ENCODE measurements at places on chromosomes 4 and X.

GRCh38 chrX:45765767-45766166 is 565.1 kb upstream of the DIPK2B start:
- no peak for DNase-seq

GRCh38 chrX:124242131-124242530 is 90.3 kb upstream of the TEX13D start:
- no peak for DNase-seq

DNA sequence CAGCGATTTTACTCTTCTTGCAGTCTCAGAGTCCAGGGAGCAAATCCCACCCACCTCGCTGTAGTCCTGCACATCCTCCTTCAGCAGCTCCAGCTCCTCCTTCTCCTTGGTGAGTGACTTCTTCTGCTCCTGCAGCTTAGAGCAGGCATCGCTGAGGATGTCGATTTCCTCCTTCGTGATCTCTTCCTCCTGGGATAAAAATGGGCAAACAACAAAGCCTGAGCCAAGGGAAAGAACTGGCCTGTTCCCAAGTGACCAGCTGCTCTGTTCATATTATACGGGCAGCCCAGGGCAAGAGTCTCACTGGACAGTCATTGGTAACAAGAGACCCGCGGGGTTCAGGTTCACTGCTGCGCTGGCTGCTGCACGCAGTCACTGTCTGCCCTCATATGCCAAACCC is 26.2 kb downstream of the FGFR3 start:
- no peak for DNase-seq

- no peak for DNase-seq
These were observed 18.0 kb downstream of the HERC6 start for GRCh38 chr4:88396681-88397080.

GRCh38 chrX:13570261-13570605 is 832 bp downstream of the EGFL6 start:
- no peak for DNase-seq

DNA sequence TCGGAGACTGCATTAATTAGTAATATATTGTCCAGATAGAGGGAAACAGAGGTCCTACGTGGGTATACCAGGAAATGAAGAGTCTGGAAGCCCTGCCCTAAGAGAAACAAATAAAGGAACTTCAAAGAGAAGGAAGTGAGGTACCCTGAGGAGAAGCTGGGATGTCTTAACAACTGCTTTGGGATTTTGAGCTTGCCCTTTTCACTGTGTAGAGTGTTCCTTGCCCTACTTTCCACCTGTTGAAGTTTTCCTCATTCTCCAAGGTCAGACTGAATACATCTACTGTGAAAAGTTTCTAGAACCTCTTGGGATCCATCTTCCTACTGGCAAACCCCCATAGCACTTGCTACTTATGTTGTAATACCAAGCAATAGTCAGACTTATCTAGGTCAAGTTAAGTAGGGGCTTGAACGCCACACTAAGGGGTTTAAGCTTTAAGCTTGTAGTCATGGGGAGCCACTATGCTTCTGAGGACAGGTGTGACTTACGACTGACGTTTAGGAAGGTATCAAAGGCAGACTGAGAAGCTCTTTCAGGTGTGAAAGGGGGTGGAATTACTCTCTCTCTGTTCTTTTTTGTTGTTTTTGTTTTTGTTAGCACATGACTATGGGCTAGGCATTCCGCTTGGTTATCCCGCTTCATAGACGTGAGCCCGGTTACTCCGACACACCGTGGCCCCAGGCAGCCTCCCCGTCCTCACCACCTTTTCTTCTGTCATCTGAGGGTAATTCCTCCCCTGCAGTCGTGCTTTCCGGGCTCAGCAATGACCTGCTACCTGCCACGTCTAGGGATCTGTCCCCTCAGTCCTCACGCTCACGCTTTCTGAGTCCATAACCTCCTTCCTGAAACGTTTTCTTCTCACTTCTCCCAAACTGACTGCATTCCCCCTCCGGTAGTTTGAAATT is 959 bp upstream of the REST start:
- DNase-seq = no peak

DNA sequence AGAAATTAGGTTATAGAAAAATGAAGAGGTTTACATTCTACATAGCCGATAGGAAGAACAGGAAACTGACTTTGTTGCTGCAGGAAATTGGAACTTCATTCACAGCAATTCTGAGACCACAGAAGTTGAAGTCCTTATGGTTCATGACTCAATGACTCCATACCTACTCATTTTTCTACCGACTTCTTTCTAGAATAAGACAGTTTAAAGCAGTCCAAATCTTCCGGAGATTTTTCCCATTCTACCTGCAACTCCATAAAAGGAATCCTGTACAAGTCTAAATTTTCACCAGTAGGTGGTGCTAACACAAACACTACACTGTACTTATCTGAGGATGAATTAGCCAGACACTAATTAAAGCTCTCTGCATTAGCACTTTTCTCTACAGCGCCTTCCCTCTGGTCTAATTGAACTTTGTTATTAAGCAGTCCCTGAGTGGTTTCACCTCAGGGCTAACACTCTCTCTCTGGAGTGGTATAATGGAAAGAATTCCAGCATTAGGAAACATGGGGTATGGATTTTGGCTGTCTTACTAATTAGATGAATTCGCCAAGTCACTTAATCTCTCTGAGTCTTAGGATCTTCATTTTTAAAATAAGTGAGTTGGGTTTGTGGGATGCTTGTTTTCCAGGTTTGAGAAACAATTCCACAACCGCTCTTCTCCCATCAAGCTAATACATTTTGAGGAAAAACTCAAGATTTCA is 167.9 kb downstream of the SMIM20 start:
- no peak for DNase-seq

GRCh38 chrX:17520016-17520615 is 145.1 kb downstream of the NHS start:
- no peak for DNase-seq

- DNase-seq = no peak
These were observed 9.3 kb upstream of the GRPR start for GRCh38 chrX:16113978-16114565.

DNA sequence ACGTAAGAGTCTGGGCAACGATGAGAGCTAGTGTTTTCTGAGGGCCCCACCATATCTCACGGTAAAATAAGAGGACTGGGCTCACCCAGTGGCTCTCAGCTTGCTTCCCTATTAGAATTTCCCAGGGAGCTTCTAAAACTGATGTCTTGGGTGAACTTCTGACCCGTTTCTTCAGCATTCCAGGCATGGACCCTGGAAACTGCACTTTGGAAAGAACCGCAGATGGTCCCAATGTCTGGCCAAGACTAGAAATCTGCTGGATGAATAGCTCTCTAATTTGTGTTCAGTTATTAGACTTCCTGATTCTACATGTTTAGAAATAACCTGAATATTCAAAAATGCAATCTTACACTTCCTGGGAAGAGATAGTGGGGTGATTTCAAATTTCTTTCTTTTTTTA is 127.8 kb downstream of the ANOS1 start:
- no peak for DNase-seq

- no peak for DNase-seq
These were observed 52.7 kb downstream of the COX7B2 start for GRCh38 chr4:46856333-46856732.

DNA sequence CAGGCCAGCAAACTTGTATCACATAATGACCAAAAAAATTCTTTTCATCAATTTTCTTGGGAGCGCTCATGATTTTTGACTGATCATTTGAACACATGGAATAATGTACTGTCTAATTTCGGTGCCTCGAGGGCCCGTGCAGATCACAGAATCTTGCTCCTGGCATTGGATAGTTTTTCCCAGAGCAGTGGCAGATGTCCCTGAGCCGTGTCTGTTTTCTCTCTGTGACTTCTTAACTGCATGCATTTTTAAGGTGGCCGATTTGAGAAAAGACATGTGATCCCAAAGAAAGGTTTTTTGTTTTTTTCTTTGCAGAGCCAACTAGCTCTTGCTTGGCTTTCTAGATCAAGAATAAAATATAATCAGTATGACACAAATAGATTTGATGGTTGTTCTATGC is 19.7 kb downstream of the GPRIN3 start:
- no peak for DNase-seq

DNA sequence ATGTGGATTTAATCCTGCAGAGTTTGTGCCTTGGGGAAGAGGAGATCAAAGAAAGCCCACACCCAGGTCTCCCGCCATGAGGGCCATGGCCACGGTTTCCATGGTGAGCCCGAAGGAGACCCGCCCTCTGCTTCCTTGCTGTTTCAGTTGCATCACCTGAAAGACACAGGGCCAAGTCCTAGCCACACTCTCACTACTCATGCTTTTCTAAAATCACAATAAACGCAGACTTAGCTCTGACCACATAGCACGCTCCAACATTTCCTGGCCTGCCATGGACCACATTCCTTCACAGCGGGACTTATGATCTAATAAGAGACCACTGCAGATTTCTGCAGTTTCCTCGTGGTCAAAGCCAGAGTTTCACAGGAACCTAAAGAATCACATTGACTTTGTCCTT is 426.0 kb upstream of the NR3C2 start:
- no peak for DNase-seq

- no peak for DNase-seq
These were observed 147.2 kb downstream of the RPA4 start for GRCh38 chrX:97030947-97031346.

DNA sequence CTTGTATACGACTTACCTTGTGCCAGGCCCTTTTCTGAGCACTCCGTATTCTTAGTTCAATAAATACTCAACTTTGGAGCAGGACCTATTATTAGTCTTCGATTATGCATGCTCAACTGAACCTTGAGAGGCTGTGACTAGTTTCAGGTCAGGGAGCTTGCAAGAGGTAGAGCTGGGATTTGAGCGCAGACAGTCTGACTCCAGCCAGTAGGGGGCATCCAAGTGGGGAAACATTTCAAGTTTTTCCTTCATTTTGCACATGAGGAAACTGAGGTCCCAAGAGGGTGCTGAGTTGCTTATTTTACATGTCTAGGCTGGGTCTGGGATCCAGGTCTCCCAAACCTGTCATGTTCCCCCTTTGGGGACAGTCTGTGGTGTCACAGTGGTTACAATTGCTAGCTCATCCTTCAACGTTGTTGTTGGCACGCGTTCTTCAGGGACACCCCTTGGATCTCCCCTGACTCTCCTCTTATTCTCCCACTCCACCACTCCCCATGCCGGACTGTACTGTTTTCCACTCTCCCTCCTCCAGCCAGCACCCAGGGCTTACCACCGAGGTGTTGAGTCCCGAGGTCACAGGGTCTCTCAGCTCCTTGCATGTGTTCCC is 6.7 kb upstream of the PRICKLE3 start:
- DNase-seq = no peak

GRCh38 chr4:125369098-125369497 is 54.3 kb downstream of the FAT4 start:
- no peak for DNase-seq

GRCh38 chrX:21632027-21632426 is 26.1 kb downstream of the KLHL34 start:
- DNase-seq = no peak

DNA sequence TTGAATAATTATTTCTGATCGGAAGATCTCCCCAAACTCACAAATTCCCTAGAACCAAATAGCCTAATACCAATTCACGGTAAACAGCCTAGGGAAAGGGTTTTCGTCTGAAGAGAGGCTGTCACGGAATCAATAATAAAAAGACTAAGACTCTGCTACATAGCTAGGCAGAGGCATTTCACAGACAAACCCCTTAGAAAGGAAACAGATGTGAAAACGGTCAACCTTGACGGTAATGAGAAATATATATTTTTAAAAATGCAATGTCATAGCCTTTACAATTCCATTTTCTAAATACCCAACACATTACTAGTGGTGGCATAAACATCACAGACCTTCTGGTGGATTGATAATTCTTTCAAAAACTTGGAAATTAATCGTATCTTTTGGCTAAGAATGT is 28.4 kb downstream of the PROM1 start:
- no peak for DNase-seq

GRCh38 chr4:185332575-185333464 is 62.9 kb downstream of the LRP2BP start:
- DNase-seq = no peak

GRCh38 chrX:139077281-139078250 is 366.0 kb upstream of the FGF13 start:
- DNase-seq = no peak

DNA sequence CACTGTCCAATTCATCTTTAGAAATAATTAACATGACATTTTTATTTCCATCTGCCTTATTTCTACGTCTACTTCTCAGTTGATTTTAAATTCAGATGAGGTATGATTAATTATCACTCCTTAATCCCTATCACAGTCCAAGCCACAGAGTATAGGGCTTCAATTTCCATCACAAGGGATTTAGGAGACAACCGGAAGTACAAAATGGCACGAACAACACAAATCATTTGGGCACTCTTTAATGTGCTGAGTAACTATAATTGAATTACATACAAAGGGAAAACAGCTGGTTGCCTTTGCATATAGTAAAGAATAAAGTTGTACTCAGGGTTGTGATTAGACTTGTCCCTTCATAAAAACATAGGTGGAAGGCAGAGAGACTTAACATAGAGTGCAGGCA is 290.4 kb upstream of the MAGEB16 start:
- no peak for DNase-seq

DNA sequence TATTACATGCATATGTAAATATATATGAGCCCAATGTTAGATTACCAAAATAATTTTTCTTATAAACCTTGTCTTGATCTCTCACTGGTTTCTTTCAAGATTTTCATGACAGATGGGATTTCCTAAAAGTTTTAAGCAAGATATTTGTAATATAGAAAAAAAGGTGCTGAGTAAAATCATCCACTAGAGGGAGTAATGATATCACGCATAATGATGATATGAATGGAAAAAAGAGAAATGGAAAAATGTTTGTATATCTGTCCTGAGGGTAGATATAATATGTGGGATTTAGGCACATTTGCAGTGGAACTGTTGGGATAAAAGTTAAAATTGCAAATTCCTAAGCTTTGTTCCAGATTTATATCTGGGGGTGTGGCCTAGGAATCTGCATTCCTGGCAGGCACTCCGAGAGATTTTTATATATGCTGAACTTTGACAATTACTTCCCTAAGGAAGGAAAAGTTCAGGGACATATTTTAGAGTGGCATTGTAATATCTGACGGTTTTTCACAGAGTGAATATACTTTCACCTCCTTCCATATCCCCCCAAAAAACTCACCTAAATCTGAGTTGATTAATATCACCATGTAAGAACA is 60.5 kb downstream of the TMA16 start:
- DNase-seq = no peak

- no peak for DNase-seq
These were observed 61.3 kb upstream of the CASK start for GRCh38 chrX:41984628-41985027.

- no peak for DNase-seq
These were observed 141.2 kb downstream of the NDST3 start for GRCh38 chr4:118175506-118175905.

GRCh38 chrX:672931-673330 is 42.3 kb downstream of the SHOX start:
- no peak for DNase-seq

GRCh38 chrX:154739952-154740465 is 10.9 kb downstream of the GAB3 start:
- DNase-seq = no peak
